ENCODE measurements at places on chromosomes 4 and X. TPM values are rescaled to one million over a fixed set of nuclear protein-coding genes. Genes with fewer than 3 reads are reported as not detected.

GRCh38 chr4:104494822-104495559 is at the start of gene CXXC4:
CXXC4 (minus strand) TSS chr4:104494894; CDS start chr4:104491802, 3,092 bp downstream.
- DNase-seq = peak; percentile 14

GRCh38 chr4:167897116-167897515 is 195.2 kb upstream of the ANXA10 start:
- DNase-seq = peak; percentile 73

- no peak for DNase-seq
Measured at GRCh38 chr4:140133576-140133975, 20.4 kb downstream of the MAML3 start.

- DNase-seq = no peak
Measured at GRCh38 chrX:110427076-110427475, 68.4 kb downstream of the RTL9 start.

DNA sequence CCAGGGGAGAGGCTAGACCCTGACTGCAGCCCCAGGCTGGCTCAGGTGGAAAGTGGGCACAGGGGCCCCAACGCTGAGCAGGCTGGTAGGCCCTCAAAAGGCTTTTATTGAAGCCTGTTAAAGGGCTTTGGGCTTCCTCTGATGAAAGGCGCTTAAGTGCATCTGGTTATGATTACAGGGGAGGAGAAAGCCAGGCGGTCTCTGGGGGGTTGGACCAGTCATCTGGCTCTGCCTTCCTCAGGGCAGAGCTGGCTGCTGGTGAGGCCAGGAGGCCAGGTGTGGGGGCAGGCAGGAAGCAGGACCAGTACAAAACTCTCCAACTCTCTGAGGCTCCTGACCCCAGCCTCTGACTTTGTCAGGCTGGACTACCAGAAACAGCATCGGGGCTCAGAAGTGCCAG is 68.8 kb upstream of the BCOR start:
- DNase-seq = no peak

- DNase-seq = no peak
Measured at GRCh38 chr4:127881563-127881864, 821 bp downstream of the PLK4 start.

- DNase-seq = no peak
Measured at GRCh38 chr4:81531410-81531809, 59.7 kb upstream of the RASGEF1B start.

The GYPE gene
- total RNA-seq = not detected

- no peak for DNase-seq
Measured at GRCh38 chr4:114497116-114497515, 101.5 kb upstream of the UGT8 start.

- DNase-seq = no peak
Measured at GRCh38 chr4:160375772-160376452, 1273.0 kb downstream of the RAPGEF2 start.

DNA sequence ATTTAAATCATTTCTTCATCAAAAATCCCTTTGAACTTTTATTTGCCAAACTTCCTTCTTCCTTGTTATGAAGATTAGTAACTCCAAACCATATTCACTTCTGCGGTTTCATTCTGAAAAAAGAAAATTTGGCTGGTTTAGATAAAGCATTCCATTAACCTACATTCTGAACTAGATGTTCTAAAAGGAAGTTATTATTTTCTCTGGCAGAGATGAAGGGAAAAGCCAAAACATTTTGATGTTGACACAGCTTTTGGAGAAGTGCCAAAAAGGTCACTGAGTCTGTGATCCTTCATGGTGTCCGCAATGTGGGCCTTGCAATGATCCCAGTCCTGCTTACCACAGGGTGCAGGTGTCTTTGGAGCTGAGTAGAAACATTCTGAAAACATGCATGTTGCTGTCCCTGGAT is 36.0 kb downstream of the CXCL8 start:
- peak; percentile 89 for DNase-seq

DNA sequence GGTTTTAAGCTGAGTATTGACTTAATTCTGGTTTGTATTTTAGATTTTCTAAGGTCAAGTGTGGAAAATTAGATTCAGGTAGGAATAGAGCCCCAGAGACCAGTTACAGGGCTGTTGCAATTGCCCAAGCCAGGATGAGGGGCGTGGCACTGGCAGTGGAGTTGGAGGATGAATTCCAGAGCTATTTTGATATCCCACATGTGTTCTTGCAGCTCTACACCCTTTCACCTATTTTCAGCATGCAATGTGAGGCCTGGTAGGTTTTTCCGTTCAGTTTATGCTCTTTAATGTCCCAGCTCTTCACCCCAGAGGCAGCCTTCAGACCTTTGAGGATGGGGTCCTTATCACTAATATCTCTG is 17.9 kb upstream of the OGT start:
- DNase-seq = no peak

DNA sequence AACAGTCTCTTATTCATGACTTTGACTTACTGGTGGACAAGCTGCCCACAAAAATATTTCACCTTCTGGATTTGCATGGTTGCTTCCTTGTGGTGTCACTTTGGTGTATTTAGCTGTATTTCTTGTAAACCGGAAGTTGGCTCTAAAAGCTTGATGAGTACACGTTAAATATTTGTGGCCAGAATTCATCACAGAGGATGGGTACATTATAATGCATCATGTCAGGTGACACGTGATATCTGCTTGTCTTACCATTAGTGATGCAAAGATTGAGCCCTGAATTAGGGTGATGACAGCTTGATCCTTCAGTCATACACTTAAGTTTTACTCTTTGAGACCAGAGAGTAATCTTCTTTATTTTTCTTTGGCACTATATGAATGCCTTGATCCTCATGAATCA is 188.3 kb upstream of the RPS6KA3 start:
- DNase-seq = no peak

DNA sequence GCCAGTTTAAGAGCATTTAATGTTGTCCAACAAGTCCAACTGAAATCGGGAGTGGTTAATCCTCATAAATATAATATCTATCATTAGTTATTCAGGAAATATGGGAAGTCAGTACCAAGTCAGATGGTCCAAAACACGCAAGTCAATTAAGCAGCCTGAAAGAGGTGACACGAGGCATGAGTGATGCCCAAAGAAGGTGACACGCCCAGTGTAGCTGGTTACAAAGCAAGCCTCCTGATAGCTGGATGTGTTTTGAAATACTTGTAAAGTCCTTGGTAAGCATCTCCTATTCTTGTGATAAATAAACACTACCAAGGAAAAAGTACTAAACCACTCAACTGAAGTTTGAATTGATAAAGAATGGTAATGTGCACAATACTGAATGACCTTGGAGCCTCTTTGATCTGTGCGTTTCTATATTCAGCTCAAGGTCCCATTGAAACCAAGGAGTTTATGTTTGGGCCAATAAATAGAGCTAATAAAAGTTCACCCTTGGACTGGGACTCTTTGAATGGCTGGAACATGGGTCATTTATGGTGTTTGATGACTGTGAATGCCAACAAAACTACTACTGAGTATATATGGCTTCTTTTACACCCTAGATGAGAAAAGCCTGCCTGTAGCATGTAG is 93.2 kb upstream of the KLF3 start:
- no peak for DNase-seq

DNA sequence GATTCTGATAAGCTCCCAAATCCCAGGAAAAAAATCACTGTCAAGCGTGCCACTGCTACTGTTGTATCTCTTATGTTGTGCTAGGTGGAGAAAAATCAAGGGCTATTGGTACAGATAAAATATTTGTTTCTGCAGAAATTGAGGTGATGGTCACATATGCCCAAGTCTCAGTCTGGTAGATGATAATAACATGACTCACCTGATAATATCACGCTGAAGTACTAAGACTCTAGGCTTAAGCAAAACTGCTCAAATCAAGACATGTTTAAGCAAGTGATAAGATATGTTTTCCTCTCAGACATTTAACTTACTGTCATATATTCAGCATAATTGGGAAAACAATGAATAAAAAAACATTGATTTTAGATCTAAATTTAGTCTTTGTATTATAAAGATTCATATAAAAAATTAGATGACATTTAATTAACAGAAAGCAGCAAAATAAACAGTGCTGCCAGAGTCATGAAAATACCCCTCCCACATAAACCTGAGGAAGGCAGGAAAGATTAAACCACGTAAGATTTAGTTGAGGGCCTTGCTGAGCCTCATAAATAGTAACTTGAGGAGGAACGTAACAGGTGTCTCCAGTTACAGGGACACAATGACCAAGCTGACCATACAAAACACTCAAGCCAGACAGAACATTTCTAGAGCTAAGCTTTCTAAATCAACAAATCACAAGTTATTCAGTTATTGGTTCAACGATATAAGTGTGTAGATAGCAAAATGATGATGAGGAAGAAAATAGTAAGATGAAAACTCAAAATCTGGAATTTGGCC is 143.5 kb downstream of the CHM start:
- no peak for DNase-seq

The GDPD2 gene
- not detected for total RNA-seq

The CYLC1 gene
- total RNA-seq = not detected

The TMEM271 gene
- not detected for total RNA-seq

DNA sequence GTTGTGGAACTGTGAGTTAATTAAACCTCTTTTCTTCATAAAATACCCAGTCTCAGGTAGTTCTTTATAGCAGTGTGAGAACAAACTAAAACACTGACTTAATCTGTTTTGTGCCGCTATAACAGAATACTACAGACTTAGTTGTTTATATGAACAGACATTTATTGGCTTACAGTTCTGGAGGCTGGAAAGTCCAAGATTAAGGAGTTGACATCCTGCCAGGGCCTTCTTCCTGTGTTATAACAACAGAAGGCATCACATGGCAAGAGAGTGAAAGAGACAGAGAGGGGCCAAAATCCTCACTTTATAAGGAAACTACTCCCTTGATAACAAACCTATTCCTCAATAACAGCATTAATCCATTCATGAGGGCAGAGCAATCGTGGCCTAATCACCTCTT is 42.5 kb upstream of the KCNIP4 start:
- DNase-seq = no peak

GRCh38 chr4:139554893-139555704 is 920 bp downstream of the SETD7 start:
- DNase-seq = peak; percentile 96

The VSIG1 gene
- 0.20 TPM for total RNA-seq

- DNase-seq = peak; percentile 8
Measured at GRCh38 chr4:24805067-24805466, 9.7 kb downstream of the SOD3 start.

- DNase-seq = no peak
Measured at GRCh38 chr4:9891740-9892139, 110.3 kb downstream of the DRD5 start.

DNA sequence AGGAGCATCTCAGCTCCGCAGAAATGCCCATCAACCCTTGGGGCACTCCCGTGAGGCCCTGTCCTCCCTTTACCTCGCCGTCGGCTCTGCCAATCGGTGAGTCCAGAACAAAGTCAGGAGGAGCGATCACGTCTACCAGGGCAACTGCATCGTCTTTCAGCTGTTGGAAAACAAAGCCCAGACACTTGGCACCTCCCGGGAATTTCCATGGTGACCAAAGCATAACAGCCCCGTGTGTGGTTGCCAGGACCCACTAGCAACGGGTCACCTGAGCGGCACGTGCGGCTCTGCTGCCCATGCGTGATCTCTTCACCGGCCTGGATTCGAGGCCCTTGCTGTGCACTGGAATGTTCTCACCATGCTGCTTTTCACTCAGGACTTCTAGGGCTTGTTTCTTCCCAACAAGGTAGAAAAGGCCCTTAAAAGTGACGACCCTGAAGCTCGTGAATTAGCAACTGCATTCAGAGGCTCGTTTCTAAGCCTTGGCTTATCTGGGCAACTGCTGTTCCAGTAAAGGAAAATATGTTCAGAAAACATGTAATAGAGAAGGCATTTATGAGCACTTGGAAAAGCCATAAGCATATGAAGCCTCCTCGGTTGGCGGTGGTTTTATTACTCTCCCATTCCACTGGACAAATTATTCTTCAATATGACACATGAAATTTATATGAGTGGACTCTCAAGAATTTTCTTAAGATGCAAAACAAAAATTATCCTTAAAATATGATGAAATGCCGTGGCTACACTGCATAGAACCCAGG is 69.5 kb downstream of the ACOX3 start:
- DNase-seq = no peak

DNA sequence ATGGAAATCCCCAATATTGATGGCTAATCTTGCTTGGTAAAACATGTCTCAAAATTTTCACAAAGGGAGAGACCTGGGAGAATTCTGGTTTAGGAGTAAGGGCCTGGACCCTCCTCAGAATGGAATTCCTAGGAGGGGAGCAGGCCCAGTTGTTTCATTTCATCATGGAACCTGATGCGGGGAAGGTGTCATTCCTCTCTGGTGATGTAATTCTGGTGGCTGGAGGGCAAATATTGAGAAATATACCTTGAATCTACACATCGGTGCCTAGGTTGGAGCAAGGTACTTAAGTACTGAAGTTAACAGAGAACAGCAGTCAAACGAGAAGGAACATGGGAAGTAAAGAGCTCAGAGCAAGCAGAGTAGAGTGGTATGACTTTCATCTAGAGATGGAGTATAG is 23.2 kb upstream of the CCSER1 start:
- no peak for DNase-seq

GRCh38 chr4:97359826-97360225 is 783.5 kb downstream of the STPG2 start:
- no peak for DNase-seq

- DNase-seq = no peak
Measured at GRCh38 chr4:8766610-8767009, 105.0 kb downstream of the HMX1 start.

GRCh38 chrX:130139474-130140201 is 26.0 kb downstream of the AIFM1 start:
- DNase-seq = no peak

- DNase-seq = no peak
Measured at GRCh38 chr4:25443851-25444250, 66.8 kb downstream of the ANAPC4 start.

GRCh38 chr4:159363361-159363760 is 260.5 kb downstream of the RAPGEF2 start:
- DNase-seq = no peak

The CCDC110 gene
- 0.44 TPM for total RNA-seq

The PDGFC gene
- 15.3 TPM for total RNA-seq

The RNF150 gene
- total RNA-seq = under 0.01 TPM

GRCh38 chrX:133580625-133581024 is 165.3 kb upstream of the GPC4 start:
- DNase-seq = no peak

DNA sequence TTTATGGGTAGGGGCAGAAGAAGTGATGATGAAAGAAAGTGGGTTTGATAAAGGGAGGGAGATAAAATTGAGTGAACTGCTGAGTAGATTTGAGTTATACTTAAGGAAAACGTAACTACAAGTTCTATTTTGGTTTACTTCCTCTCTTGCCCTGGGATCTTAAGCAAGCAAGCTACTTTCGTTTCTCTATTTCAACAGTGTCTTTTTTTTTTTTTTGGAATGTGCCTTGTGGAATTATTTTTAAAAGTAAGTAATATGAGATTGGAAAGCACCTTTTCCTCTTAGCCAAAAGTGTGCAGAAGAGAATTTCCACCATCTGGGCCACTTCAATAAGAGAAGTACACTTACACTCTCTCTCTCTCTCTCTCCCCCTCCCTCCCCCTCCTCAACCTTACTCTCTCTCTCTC is 16.0 kb upstream of the C4orf36 start:
- DNase-seq = no peak

The ARX gene
- not detected for total RNA-seq

The TCEAL6 gene
- not detected for total RNA-seq

All from lung microvascular endothelial cell (primary cell).